Activated CD8-positive, alpha-beta memory T cell treated with anti-CD3 and anti-CD28 coated beads for 24 hours (primary cell): ENCODE measurements at places on chromosomes 7 and 10.

GRCh38 chr7:139058943-139059342 is 23.1 kb upstream of the ZC3HAV1L start:
- no peak for DNase-seq

GRCh38 chr10:35377050-35377728 is 40.9 kb downstream of the CCNY start:
- no peak for DNase-seq

DNA sequence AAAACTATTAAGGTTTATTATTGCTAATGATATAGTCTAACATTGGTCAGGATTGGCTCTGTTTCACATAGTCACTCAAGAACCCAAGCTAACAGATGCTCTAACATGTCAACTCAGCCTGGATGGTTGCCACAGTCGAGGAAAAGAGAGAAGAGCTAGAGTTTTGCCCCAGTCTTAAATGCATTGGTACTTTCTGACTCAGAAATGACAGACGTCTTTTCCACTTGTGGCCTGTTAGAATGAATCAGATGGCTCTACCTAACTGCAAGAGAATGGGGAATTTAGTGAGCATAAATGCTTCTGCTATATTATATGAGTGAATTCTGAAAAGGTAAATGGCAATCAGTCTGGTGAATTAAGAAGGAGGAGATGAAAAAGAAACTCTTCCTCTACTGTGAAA is 13.9 kb downstream of the HECTD2 start:
- no peak for DNase-seq

DNA sequence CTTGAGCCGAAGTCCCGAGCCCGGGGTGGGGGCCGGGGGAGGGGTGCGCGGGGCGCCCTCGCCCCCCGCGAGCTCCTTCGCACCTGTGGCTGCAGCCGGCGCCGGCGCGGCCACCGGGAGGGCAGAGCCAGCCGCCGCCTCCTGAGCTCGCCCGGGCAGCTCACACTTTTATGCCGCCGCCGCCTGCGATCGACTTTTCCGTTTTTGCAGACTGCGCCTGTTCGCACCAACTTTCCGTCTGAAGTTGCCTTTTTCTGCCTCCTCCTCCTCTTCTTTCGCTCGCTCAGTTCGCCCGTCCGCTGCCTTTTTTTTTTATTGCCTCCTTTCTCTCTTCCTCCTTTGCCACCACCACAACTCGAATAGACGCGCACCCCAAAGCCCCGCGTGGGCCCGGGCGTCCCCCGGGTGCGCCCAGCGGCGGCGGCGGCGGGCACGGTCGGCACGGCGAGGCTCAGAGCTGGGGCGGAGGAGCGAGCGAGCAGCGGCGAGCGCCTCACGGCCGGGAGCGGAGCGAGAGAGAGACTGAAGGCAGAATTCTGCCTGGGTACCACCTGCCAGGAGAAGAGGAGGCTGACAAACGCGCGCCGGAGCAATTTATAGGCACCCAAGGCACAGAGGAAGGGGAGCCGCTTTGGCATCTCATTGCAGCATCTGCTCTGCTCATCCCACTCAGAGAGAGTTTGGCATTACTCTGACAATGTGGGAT is at the start of gene C1QL3:
TSS of gene C1QL3 (minus strand) at position 569 of the 706 bp plus-strand sequence. CDS start 814 bp downstream, outside the sequence.
- peak; percentile 64 for DNase-seq

GRCh38 chr7:135210888-135211178 is 493 bp downstream of the WDR91 start:
- DNase-seq: no peak

GRCh38 chr7:39413636-39414223 is 152.5 kb upstream of the YAE1 start:
- no peak for DNase-seq

- DNase-seq: no peak
These were observed 36.2 kb upstream of the PPIF start for GRCh38 chr10:79310911-79311573.

- DNase-seq: no peak
These were observed 555.9 kb upstream of the DPP6 start for GRCh38 chr7:153496257-153496656.

- no peak for DNase-seq
These were observed 123.9 kb downstream of the TNS3 start for GRCh38 chr7:47458057-47458456.

GRCh38 chr7:45421806-45422205 is 152.4 kb upstream of the ADCY1 start:
- no peak for DNase-seq

DNA sequence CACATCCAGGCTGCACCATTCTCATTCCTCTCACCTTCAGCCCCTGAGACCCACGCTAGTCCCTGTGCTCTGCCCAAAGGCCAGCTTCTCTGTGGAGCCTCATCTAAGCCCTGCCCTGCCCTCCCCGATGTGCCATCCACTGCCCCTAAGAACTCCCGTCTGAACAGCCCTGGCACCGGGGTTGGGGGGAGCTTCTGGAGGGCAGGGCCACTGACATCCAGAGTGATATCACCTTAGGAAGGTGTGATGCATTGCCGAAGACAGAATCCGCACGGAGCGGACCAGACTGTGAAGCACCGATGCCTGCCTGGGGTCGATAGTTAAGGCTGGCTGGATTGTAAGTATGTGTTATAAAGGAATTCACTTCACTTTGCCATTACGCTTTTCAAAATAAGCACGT is 511.0 kb downstream of the PTPRN2 start:
- DNase-seq: no peak

GRCh38 chr7:157423348-157423747 is 86.5 kb downstream of the DNAJB6 start:
- DNase-seq: no peak

DNA sequence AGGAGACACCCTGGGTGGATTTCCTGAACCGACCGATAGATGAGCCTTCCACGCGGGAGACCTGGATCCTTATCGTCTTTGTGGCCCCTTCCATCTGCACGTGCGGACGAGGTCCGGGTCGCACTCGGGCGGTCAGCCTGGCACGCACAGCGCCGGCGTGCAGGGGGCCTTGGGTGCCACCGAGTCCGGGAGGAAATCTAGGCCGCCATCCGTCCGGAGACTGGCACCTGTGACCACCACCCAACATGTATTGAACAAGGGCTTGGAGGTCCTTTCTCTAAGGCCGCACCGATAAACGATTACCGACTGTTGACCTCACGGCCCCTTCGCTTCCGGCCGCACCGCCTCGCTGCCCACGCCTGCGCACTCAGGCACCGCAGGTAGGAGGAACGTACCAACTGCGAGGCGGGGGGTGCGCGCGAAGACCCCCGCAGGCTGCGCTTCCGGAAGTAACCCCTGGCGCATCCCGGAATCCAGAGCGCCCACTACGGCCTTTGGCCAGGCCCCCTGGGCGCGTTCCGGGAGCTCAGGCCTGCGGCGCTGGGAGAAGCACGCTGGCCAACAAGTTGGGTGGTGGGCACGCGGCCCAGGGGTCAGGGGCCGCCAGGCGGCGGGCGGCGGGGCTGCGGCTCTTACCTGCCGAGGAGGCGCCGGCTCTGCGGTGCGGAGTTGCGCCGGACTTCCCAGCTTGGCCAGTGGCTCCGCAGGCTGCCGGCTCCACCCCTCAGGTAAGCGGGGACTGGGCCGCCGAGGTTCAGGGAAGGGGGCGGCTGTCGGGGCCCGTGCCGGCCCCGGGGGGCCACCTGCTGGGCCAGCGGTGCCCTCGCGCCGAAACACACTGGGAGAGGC is at the start of the genes ACTR3C and LRRC61:
TSS of gene ACTR3C (minus strand) at position 713 of the 849 bp plus-strand sequence. CDS start 28,249 bp downstream, outside the sequence.
TSS of gene LRRC61 (plus strand) at position 523 of the 849 bp plus-strand sequence. CDS start 13,507 bp downstream, outside the sequence.
- DNase-seq: peak; percentile 87

- no peak for DNase-seq
These were observed 528.0 kb downstream of the NRG3 start for GRCh38 chr10:82402906-82403401.

DNA sequence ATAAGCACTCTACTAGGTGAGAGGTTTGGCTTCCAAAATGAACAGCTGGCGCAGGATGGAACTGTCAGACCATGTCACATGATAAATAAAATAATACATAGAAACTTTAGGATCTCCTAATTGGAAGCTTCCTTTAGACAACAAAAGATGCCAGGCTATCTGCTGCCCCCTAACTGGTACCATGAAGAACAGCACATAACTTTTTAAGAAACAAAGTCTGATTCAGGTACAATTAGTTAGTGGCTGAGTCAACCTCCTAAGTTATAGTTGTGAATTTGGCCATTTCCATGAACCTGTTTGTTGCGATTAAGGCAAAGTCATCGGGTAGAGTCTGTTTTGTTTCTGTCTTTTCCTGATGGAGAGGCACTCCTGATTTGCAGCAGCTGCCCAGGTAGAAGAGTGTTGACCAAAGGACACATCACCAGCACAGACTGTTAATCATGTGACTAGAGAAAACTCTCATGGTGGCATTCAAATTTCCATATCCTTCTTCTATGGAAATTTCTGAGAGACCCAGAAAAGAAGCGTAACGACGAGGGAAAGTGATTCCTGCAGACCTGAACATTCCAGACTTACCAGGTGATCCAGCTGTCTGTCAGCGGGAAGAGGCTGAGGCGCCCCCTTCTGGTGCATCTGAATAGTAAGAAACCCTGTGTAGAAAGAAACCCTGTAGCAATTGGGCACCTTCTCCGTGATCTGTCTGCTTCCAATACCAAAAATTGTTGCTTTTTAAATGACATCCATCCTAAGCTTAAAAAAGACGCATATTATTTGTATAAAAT is 8.6 kb upstream of the INHBA start:
- no peak for DNase-seq

GRCh38 chr7:19296617-19297016 is 151.4 kb upstream of the FERD3L start:
- no peak for DNase-seq

DNA sequence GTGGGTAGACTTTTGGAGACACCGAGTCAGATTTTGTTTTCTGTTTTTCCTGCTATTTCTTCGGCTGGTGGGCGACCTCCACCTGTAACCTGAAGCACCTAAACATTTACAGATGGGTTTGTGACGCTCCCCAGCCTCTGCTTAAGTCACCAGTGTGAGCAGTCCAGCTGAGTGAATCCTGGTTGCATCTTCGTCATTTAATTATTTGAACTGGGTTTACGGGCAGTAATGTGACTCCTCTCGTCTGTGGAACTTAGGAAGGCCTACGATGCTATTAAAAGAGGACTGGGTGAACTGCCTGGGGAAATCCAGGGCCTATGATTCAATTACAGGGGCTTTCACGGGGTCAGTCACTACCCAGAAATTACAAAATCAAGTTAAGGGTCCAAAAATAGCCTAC is 52.5 kb downstream of the WNT2 start:
- no peak for DNase-seq

DNA sequence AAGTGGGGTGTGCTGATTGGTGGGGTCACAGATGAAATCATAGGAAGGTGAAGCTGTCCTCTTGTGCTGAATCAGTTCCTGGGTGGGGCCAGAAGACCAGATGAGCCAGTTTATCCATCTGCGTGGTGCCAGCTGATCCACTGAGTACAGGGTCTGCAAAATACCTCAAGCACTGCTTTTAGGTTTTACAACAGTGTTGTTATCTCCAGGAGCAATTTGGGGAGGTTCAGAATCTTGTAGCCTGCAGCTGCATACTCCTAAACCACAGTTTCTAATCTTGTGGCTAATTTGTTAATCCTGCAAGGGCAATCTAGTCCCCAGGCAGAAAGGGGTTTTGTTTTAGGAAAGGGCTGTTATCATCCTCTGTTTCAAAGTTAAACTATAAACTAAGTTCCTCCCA is 17.0 kb upstream of the IFRD1 start:
- no peak for DNase-seq

DNA sequence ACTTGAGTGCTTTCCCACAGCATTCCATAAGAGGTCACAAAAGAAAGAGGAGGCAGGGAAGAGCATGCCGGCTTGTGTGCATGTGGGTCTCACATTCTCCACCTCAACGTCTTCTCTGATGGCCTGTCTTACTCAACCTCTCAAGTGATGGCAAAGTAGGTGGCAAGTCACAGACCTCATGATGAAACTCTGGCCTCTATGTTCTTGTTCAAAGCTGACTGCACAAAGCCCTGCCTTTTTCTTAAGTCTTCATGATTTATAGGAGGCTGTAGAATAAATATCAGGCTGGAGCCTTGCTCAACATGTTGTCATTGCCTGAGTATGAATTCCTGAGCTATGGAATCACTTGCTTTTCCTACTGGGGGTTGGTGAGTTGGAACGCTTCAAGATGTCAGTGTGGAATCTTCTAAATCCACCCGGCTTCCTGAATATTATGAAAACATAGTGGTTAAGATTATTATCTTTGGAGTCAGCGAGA is 213.6 kb upstream of the INHBA start:
- no peak for DNase-seq

GRCh38 chr10:108562105-108562504 is 1361.2 kb downstream of the XPNPEP1 start:
- DNase-seq: no peak

GRCh38 chr10:35607475-35608327 is 2.6 kb downstream of the GJD4 start:
- DNase-seq: peak; percentile 58

DNA sequence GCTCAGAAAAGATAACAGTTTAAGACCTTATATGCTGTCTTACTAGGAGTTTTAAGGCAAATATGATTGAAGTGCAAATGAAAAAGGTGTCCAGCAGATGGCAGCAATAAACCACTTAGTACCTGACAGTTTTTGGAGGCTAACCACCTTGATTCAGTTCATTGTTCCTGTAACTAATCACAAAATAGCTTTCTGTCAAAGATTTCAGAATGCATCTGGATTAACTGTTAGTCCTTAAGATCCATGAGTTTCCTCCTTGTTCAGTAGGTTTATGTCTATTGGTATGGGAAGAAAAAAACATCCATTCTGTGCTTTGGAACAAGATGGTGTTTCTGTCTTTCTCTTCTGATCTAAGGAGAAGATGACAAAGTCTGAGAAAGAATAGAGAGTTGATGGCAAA is 46.6 kb downstream of the CCSER2 start:
- DNase-seq: no peak

GRCh38 chr7:152078786-152079185 is 53.3 kb downstream of the GALNT11 start:
- no peak for DNase-seq

- DNase-seq: no peak
These were observed 220.2 kb downstream of the EMX2 start for GRCh38 chr10:117762819-117763172.

DNA sequence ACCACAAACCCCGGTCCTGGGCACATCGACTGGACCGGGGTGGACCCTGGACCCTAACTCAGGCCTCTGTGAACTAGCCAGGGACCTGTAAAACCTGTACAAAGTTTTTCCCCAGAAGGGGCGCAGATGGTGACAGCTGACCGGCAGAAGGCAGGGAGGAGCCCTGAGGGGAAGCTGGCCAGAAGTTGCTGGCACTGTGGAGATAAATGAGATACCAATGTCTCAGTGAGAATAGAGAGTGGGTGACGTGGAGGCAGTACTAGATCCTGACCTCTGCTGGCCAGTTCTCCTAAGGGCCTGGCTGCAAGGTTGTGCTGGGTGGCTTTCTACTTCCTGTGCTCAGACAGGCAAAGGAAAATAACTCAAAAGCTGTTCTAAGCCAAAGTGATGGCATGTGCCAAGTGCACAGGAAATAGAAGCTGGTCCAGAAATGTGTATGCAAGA is 10.6 kb upstream of the TSPAN14 start:
- DNase-seq: no peak

- no peak for DNase-seq
These were observed 607.6 kb downstream of the KCNMA1 start for GRCh38 chr10:77029777-77030717.
